Non-pigmented ciliary epithelial cell (primary cell): ENCODE measurements at places on chromosomes 4 and X.

DNA sequence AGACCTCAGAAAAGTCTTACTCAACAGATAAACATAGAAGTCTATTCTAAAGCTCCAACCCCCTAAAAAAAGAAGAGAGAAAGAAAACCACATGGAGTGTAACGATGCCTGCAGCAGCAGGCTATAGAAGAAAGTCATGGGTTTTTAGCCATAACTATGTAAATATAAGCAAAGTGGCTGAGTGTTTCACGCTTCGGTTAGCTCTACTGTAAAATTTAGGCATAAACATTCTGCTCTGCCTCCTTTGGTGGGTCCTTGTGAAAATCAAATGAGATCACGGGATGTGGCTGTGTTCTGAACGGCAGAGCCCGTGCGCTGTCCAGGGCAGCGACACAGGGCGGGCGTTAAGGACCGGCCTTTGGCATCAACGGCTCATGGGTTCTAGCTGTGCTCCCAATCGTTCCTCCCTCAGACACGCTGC, 78.4 kb downstream of the IRF2 start:
- DNase-seq: no peak

- no peak for DNase-seq
Measured at GRCh38 chrX:130100180-130100579, 10.1 kb downstream of the ELF4 start.

- DNase-seq: no peak
Measured at GRCh38 chrX:15301924-15302323, 13.5 kb downstream of the ASB11 start.

DNA sequence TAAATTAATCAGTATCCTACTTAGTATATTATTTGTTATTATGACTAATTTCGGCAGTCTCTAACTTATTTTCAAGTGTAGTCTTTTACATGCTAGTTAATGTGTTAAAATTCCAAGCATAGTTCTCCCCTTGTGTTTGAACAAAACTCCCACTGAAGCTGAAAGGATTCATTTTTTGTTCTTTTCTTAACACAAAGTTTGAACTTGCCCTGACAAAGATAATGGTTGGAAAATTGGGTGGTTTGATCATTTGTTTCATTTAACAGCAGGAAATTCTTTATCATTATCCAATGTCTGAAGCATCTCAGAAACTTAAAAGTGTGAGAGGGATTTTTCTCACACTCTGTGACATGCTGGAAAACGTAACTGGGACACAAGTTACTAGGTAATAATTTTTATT, 36.0 kb downstream of the INTU start:
- no peak for DNase-seq

DNA sequence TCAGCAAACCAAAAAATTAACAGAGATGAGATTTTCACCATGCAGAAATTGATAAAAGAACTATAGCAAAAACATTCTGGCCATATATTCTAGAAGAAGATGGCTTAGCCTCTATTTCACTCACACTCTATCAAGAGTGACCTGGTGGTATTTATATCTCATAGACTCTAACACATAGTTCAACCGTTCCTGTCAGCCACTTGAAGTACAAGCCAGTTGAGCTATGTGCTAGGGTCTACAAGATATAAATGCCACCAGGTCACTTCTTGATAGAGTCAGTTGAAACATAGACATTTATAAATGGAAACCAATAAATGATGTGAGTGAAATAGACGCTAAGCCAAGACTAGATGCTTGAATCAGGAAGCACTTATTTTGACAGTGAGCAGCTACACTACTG, 836.7 kb upstream of the EPHA5 start:
- no peak for DNase-seq

GRCh38 chr4:157219711-157220370, 687 bp upstream of the GRIA2 start:
- DNase-seq: no peak
